ENCODE measurements at places on chromosomes 2 and 18. TPM values are rescaled to one million over a fixed set of nuclear protein-coding genes. Genes with fewer than 3 reads are reported as not detected.
A peak's percentile ranks its signal among the peaks of the same experiment; 100 is the strongest.

DSG1 gene
- not detected for total RNA-seq

DNA sequence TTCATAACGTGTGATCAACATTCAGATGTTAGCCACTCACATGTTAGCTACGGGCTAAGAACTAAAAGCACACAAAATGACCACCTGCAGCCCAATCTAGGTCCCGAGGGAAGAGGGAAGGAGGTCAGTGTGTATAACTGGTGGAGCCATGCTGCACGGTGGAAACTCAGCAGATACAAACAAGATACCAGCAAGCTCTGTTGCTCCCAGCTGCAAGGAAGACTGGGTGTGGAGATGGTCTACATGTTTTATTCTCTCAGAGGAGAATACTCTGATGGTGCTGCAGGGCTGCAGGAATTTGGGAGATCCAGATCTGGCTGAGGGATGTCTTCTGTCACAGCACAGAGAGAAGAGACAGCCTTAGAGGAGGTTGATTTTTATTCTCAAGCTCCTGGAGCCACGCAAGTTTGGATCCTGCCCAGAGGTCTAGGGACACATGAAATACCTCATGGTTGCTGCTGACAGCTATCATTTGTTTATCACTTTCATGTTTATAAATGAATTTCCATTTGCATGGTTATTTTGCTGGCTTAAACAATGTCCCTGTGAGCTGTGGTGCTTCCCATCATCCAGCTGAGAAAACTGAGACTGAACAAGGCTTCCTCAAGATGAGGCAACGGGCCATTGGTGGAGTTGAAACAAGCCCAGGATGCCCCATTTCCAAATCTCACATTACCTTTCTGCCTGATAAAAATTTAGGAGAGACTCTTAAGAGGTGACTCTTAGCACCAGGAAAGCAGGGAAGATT is 30.9 kb downstream of the RNF144A start:
- H3K27me3 ChIP-seq, result no peaks in the 10 kb centered on the region
- no peak overlapping the region for H3K27ac ChIP-seq
- peaks cover 51% of the 10 kb centered on the region for H3K4me1 ChIP-seq
- DNase-seq, result no peak

- H3K27me3 ChIP-seq, result no peaks in the 10 kb centered on the region
- H3K4me1 ChIP-seq, result peaks cover 51% of the 10 kb centered on the region
- H3K36me3 ChIP-seq, result peaks cover 18% of the 10 kb centered on the region
- no peak overlapping the region for H3K4me3 ChIP-seq
- H3K27ac ChIP-seq, result no peak overlapping the region
These were observed 174.8 kb downstream of the BCL2 start for GRCh38 chr18:63144748-63145147.

DNA sequence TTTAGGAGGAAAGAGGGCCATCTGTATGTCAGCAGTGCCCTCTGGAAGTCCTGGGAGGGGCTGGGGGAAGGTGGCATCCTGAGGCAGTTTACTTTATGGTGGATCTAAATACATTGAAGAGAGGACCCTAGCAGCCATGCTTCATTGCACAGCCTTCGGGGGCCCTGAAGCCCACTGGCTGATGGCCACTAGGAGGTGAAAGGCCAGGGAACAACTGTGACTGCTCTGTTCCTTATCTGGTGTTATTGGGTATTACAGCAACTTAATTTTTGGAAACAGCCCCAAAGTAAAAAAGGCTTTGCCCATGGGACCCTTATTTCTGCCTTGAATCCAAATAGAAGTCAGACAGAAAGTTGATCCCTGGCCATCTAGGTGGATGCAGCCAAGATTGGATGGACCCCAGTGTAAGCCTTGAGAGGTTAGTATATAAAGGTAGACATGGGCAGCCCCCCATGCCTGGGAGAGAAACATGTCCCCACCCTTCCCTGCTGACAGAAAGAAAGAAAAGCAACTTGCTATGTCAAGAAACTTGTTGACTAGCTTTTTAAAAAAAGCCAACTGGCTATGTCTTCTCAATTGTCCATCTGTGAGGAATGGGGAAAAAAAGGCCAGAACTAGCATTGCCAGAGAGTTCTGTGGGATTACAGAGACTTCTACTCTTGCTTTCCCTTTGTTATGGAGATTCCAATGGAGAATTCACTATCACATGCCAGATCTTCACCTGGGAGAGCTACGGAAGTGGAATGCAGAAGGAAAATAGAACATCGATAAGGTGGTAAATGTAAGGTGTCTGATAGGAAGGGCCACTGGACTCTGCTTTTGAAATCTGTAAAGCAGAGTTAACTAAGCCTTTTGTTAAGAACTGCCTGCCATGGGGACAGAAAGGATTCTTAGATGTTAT is 58.6 kb upstream of the OSR1 start:
- no peak overlapping the region for H3K4me3 ChIP-seq
- H3K36me3 ChIP-seq, result no peaks in the 10 kb centered on the region
- H3K27ac ChIP-seq, result no peak overlapping the region
- H3K27me3 ChIP-seq, result peaks cover 16% of the 10 kb centered on the region
- no peak for DNase-seq
- H3K4me1 ChIP-seq, result no peaks in the 10 kb centered on the region

TUBB6 gene
- 2.6 TPM for total RNA-seq

CNTNAP5 gene
- total RNA-seq, result not detected

GRCh38 chr2:227853204-227853629 is 18.2 kb upstream of the DAW1 start:
- H3K27ac ChIP-seq, result no peak overlapping the region
- no peak overlapping the region for H3K4me3 ChIP-seq
- peaks cover 5% of the 10 kb centered on the region for H3K27me3 ChIP-seq
- no peaks in the 10 kb centered on the region for H3K36me3 ChIP-seq

DNA sequence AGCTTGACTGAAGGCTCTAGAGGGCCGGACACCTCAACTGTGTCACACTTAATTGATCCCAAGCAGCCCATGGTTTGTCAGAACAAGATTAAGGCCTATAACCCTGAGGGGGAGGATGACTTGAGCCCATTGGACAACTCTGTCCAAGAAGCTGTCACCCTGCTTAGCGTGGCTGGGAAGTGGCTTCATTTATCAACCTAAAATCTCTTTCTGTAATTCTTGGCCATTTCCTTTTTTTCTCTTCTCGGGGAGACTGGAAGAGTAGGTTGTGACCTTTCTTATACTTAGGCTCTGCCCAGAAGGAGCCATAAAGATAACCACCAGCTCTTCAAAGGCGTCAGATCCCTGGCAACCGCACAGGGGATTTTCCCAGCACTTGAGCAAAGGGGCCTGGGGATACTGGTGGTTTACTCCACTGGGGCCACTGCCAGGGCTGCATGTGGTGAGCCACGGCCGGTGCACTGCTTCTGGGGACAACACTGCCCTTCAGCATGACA is 265.5 kb downstream of the CYRIA start:
- no peak overlapping the region for H3K27ac ChIP-seq
- H3K4me1 ChIP-seq, result no peaks in the 10 kb centered on the region
- no peaks in the 10 kb centered on the region for H3K36me3 ChIP-seq
- no peak overlapping the region for H3K4me3 ChIP-seq
- DNase-seq, result no peak

DNA sequence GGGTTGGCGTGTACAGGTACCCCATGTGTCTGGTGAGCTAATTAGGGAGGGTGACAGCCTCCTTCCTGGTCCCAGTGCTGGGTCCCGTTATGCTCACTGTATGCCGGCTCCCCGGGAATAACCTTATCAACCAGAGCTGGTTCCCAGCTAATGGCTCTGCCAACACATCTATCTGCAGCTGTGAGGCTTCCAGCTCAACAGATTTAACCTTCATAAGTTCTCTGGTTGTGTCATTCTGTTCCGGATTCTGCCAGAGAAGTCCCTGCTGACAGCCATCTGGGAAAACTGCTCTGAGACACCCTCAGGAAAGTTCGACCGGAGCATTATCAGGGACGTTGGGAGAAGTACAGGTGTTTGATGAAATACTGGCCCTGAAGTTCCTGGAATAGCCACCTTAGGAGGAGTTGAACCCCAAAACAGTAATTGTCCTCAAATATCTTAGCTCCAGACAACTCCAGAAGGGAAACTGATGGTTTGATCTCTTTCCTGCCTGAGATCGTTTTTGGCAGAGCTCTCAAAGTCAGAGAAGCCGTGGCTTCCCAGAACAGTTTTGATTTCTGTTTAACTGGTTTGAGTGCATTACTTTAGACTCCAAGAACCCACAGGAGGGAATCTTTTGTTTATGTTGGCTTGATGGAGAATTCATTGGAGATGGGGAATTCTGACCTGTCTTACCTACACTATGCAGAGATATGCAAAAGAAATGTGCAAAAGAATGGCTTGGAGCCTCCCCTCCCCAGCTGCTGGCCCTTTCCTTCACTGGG is 39.4 kb upstream of the TXNDC2 start:
- H3K4me3 ChIP-seq, result no peak overlapping the region
- no peak overlapping the region for H3K27ac ChIP-seq
- no peaks in the 10 kb centered on the region for H3K4me1 ChIP-seq

ALLC gene
- total RNA-seq, result not detected

IL1RL2 gene
- total RNA-seq, result 0.91 TPM

DNA sequence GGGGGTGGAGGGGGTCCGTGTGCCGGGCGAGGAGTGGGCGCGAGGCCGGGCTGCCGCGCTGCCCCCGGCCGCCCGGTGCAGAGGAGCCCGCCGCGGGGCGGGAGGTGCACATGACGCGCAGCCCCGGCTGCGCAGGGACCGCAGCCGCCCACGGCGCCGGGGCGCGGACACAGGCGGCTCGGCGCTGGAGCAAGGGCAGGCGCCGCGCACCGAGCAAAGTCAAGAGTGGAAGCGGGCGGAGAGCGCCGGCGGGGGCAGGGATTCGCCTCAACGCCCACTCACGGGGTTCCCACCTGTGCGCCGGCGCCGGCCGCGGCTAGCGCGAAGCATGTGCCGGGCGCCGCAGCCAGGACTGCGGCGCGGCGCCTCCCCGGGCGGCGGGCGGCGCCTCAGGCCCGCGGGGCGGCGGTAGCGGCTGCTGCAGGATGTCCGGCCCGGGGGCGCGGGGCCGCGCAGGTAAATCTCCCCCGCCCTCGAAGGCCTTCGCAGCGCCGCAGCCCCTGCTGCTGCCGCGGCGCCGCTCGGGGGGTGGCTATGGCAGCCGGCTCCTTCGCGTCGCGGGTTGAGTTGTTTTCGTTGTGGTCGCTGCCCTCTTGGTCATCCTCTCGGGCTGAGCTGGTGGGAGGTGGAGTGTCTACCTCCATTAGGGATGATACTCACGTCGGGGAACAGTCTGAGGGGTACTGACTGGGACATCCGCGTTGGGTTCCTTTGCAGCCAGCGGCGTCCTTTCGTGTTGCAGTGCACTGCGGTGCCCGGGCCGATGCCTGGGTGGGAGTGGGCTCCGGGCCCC is 216.3 kb upstream of the DTNA start:
- no peaks in the 10 kb centered on the region for H3K36me3 ChIP-seq
- no peak overlapping the region for H3K4me3 ChIP-seq
- H3K27ac ChIP-seq, result no peak overlapping the region
- H3K4me1 ChIP-seq, result peaks cover 3% of the 10 kb centered on the region
- peaks cover 22% of the 10 kb centered on the region for H3K27me3 ChIP-seq

DNA sequence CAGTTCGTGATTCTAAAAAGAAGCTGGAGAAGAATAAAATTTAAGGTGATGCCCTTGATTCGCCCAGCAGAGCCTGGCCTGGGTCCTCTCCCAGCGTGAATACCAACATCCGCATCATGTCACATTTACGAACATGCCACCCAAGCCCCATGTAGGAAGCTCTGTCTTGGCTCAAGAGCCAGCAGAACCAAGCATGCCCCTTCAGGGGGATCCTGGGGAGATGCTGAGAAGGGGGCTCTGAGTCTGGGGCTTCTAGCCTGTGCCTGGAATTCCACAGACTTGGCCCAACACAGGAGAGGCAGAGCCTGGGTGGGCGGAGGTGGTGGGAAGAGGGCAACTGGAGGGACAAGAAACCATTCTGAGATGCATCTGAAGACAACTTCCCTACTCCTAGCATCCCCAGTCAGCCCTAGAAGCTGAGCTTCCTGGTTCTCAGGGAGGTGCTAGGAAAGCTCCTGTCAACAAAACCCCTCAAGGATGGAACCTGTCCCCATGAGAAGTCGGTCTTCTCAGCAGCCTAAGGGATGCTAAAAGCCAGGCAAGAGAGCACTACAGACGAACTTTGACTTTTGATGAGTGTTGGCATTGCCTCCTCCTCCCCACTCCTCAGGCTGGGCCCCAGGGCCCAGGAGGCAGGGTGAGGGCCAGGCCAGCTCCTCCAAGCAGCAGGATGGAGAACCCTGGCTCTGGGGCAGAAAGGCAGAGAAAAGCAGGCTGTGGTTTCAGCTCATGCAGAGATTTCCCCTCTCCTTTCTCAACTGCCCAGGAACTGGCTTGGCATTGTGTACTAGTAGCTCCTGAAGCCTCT is 57.9 kb downstream of the POLR1A start:
- H3K27ac ChIP-seq, result no peak overlapping the region
- no peaks in the 10 kb centered on the region for H3K27me3 ChIP-seq
- H3K4me3 ChIP-seq, result no peak overlapping the region
- peaks cover 39% of the 10 kb centered on the region for H3K36me3 ChIP-seq

NEB gene
- 0.22 TPM for total RNA-seq

CLASP1 gene
- total RNA-seq, result 47.3 TPM

GRCh38 chr2:172586245-172586891 is 30.5 kb downstream of the PDK1 start:
- peaks cover 66% of the 10 kb centered on the region for H3K36me3 ChIP-seq
- no peak overlapping the region for H3K4me3 ChIP-seq
- H3K27ac ChIP-seq, result no peak overlapping the region
- no peaks in the 10 kb centered on the region for H3K27me3 ChIP-seq

DNA sequence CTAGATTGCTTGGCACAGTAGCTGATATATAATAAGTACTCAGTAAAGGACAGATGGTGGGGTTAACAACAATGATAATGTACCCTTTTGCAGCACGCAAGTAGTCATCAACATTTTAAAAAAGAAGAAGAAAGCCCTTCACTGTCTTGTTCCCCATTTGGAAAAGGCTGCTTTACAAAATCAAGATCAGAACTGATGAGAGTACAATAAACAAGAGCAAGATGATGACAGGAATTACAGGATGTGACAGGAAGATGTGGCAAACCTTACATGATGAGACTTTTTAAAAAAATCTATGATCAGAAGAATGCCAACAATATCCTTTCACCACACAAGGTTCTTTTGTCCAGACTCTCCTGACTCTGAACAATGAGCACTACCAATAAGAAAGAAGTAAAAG is 9.1 kb downstream of the TYW5 start:
- peaks cover 18% of the 10 kb centered on the region for H3K36me3 ChIP-seq
- no peak overlapping the region for H3K27ac ChIP-seq
- H3K27me3 ChIP-seq, result no peaks in the 10 kb centered on the region
- no peak overlapping the region for H3K4me3 ChIP-seq
- DNase-seq, result no peak

- H3K4me3 ChIP-seq, result no peak overlapping the region
- DNase-seq, result no peak
- no peaks in the 10 kb centered on the region for H3K4me1 ChIP-seq
These were observed 157.4 kb downstream of the TAF4B start for GRCh38 chr18:26383454-26384270.

GRCh38 chr2:96233880-96234316 is 25.3 kb upstream of the STARD7 start:
- no peak overlapping the region for H3K27ac ChIP-seq
- no peaks in the 10 kb centered on the region for H3K27me3 ChIP-seq
- H3K4me1 ChIP-seq, result no peaks in the 10 kb centered on the region
- no peak for DNase-seq
- H3K4me3 ChIP-seq, result no peak overlapping the region

TMEM200C gene
- total RNA-seq, result not detected

EPAS1 gene
- 2.9 TPM for total RNA-seq

- peak overlapping the region; percentile 93 for H3K27ac ChIP-seq
- peaks cover 6% of the 10 kb centered on the region for H3K36me3 ChIP-seq
- peaks cover 52% of the 10 kb centered on the region for H3K4me1 ChIP-seq
These were observed 537 bp downstream of the AGFG1 start for GRCh38 chr2:227472265-227473121.
